ENCODE measurements at places on chromosomes 6 and 20.

DNA sequence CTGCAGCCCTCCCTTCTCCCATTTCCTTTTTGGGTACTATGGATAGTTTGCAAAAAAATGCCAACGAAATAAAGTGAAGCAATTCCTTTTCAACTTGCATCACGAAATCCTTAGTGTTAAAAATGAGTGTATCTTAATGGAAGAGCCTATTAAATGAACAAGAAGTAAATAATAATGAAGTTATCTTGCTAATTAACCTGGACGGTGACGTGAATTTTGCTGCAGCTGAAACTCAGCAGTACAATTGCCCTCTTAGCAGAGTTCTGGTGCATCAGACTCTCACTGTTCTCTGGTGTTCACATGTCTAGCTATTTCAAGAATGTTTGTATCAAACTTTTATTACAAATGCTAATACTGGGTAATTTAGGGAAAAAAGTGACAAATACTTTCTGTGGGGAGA is 119.7 kb upstream of the HDAC2 start:
- DNase-seq, result no peak

GRCh38 chr20:55175081-55175480 is 699.7 kb downstream of the DOK5 start:
- DNase-seq, result no peak

DNA sequence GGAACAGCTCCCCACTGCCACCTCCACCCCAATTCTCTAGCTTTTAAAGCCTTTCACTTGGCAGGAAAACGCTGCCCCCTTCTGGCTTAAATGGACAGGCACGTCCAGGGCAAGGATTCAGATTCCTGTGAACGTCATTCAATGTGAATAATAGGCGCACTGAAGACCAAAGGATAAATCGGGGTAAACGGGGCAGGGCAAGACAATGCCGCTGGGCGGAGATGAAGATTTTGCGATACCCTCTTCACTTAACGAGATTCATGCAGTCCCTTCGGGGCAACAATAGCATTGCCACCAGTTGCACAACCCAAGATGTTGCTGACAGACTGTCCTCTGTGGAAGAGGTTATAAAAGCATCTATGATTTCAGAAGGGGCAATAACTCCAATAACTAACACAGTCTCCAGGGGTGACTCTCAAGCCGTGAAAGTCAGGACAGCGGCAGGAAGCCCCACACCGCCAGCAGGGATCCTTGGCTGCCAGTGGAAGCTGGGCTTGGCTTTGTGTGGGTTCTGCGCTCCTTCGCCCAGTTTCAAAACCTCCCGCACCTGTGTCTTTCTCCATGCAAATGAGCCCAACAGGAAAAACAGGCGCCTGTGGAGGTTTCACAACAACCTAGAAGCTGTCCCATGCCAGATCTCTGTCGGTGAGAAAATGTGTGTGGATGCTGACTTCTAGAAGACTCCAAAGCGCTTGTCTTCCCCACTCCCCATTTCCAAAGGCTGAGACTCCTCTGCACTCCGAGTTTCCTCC is 291.8 kb downstream of the BMP7 start:
- DNase-seq, result no peak

DNA sequence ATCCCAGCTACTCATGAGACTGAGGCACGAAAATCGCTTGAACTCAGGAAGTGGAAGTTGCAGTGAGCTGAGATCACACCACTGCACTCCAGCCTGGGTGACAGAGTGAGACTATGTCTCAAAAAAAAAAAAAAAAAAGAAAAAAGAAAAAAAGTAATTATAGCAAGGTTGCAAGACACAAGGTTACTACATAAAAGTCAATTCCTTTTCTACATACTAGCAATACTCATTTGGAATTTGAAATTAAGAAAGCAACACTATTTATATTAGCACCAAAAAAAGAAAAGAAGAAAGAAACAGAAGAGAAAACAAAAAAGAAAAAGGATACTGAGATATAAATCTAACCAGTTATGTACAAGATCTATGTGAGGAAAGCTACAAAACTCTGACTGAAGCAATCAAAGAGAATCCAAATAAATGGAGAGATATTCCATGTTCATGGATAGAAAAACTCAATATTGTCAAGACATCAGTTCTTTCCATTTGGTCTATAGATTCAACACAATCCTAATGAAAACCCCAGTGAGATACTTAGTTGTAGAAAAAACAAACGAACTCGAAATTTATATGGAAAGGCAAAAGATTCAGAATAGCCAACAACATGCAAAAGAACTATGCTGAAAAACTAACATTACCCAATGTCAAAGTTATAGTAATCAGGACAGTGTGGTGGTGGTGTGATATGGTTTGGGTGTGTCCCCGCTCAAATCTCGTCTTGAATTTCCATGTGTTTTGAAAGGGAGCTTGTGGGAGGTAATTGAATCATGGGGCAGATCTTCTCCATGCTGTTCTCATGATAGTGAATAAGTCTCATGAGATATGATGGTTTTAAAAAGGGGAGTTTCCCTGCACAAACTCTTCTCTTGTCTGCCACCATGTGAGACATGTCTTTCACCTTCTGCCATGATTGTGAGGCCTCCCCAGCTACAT is 73.3 kb downstream of the GPX5 start:
- no peak for DNase-seq

- no peak for DNase-seq
Observed at GRCh38 chr20:19502169-19502568, 255.9 kb upstream of the RIN2 start.

Data from stimulated activated CD8-positive, alpha-beta memory T cell treated with anti-CD3 and anti-CD28 coated beads, Interleukin-4, amount 100 ng/mL, for 1 hour (primary cell).